ENCODE measurements at places on chromosomes 3 and 15.

- DNase-seq = no peak
Measured at GRCh38 chr3:193231201-193231600, 9.8 kb upstream of the PLAAT1 start.

DNA sequence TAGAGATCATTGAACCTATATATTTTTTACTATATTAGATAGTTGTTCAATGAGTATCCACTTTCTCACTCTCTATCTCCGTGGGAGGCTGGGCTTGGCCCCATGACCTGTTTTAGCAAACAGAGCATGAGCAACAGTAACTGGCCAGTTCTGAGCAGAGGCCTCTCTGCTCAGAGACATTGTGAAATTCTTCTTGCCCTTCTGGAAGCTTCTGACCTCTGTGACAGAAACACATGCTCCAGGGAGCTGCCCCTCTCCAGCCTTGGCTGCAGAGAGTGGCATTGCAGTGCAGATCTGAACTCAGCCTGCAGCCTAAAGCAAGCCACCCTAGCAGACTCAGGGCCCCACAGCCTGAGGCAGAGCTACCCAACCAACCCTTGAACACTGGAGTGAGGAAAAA lies 20.5 kb downstream of the FAM240A start:
- DNase-seq = no peak

GRCh38 chr3:17592956-17593355 lies 149.5 kb downstream of the TBC1D5 start:
- DNase-seq = no peak

DNA sequence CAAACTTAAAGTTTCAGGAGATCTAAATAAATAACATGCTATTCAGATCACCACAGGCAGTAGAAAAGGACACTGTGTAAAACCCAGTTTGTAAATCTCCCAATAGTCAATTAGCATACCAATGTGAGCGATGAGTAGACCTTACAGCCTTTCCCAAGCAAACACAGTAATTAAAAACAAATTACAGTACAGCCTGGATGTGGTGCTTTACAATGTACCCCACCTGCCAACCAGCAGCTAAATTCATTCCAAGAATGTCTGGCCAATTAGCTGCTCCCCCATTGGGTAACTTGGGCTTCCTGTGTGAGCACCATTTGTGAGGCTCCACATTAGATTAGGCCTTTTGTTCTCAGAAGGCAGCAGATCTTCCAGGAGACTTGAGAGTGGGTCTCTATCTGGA lies 635.0 kb downstream of the TBL1XR1 start:
- DNase-seq = no peak

DNA sequence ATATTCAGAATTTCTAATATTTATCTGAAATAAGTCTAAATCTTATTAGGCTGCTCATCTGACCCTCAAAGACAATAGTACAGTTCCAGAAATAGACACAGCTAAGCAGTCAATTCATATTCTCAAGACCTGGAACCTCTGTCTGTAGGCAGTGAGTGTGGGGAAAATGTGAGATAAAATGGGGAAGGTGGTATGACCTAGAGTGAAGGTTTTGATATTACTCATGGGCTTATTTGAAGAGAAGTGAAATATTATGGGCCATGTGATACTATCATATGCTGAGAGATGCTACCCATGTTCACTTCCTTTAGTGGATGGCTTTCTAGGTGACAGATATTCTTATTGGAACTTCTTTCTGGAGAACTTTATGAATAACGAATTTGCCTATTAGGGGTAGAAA lies 33.5 kb downstream of the TGFBR2 start:
- DNase-seq = no peak

DNA sequence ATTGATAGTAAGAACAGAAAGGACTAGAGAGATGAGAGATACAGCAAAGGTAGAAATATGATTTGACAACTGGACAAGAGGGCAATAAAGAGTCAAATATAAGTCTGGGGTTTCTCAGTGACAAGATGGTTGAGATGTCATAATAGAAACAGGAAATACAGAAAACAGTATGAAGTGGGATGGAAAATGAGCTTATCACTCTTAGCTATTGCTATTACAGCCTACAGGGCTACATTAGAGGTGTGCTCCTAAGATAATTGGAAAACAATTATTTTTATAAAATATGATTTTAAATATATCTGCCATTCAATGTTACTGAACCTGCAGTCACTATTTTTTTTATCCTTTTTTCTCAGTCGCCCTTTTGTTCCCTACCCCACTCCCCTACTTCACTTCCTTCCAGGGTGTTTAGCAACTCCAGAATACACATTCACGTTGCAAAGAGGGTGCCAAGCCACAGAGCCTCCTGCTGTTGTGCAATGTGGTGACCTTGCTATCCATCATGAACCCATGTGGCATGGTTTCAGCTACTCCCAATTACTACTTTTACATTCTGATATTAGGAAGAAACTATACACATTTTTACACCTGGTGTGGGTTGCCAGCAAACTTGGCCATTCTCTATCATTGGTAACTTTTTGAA lies 6.0 kb downstream of the NRG4 start:
- DNase-seq = no peak

DNA sequence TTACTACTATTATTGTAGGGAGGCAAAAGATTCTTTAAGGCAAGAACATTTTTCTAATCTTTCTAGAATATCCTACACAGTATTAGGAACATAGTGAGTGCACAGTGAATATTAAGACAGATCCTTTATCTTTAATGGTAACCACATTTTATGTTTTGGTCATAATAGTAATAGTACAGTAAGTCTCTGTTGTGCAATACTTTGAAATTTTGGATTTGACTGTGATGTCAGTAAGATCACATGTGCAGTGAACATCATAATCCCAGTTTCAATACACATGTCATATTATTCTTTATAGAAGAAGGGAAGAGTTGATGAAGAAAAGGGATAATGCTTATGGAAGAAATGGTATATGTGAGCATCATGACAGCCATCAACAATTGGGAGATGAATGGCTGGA lies 10.7 kb downstream of the STT3B start:
- no peak for DNase-seq

GRCh38 chr3:156978481-156978961 lies 152.4 kb downstream of the LEKR1 start:
- peak; percentile 4 for DNase-seq

DNA sequence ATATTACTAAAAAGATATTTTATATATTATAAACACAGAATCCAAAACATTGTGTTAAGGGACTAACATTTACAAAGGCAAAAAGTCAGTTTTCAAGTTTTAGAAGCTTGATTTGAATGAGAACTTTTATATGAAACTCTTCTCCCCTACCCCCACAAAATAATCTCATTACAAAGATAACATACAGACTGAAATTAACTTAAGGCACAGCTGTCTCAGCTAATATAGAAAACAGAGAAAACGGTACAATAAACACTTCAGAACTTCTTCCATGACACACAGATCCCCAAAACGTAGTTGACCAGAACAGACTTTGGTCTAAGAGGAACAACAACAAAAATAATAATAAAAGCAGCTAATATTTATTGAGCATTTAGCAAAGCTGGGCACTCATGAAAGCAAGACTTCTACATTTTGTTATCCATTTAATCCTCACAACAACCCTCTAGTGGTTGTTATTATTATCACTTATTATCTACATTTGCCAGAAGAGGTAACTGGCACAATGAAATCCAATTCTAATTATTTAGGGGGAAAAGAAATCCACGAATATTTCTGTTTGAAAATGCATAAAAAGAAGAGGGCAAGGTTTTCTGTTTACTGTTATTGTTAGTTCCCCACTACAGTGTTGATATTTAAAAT lies 68.1 kb downstream of the PFN2 start:
- no peak for DNase-seq

GRCh38 chr3:126152458-126152857 lies 27.9 kb downstream of the ALDH1L1 start:
- no peak for DNase-seq

- no peak for DNase-seq
Measured at GRCh38 chr15:49313650-49314049, 109.4 kb upstream of the FGF7 start.

DNA sequence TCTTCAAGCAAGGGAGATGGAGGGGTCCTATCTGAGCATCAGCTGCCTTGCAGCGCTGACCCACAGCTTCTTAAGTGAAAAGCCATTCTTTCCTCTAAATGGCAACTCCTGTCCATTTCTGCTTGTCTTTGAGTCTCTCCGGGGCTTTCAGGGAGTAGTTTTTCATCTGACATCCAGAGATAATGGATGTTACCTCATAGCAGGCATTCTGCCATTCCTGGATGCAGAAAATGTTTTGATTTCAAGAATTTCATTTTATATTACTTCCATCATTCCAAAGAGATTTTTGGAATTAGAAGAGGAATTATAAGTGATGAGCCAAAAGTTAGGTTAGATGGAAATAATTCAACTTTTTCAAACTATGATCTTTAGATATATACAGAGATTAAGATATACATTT lies 44.9 kb upstream of the GABRG3 start:
- DNase-seq = no peak

DNA sequence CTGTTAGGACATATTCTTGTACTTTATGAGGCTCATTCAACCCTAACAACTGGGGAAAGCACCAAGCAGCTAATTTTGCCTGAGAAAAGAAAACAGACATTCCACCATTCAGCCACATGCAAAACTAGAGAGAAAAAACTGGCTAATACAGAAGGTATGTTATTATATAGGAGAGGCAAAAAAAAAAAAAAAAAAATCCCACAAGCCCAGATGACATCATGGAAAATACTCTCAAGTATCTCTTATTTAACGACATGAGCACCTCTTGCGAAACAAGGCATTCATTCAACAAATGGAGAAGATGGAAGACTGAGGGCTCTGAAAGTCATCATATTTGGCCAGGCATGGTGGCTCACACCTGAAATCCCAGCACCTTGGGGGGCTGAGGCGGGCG lies 61.5 kb downstream of the PRICKLE2 start:
- no peak for DNase-seq

DNA sequence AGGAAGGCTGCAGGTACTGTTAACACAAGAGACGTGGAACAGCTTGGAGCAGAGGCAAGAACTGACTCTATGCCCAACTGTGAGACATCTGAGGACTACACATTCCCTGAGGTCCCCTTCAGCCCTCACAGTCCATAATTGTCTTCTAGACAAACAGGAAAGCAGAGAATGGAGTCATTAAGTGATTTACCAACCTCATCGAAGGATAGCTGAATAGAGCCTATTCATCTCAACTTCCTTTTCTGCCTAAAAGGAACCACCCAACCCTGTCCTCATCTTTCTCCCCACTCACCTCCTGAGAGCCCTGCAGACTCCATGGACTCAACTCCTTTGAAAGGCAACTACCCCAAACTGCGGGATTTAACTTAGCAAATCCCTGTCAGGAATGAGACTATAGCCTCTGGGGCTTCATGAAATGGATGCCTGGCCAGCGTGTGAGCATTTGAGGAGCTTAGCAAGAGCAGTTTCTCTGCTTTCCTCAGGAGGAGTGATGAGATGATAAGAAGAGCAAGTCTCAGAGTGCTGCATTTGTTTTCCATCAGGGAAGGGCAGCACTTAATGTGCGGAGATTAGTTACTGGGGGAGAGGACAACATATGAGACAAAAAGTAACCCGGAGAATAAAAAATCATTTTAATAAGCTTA lies 61.5 kb upstream of the FILIP1L start:
- no peak for DNase-seq

GRCh38 chr3:43373560-43373928 lies 87.2 kb downstream of the SNRK start:
- DNase-seq = no peak

- no peak for DNase-seq
Measured at GRCh38 chr15:67892559-67893377, 52.9 kb upstream of the RNU6-1 start.

DNA sequence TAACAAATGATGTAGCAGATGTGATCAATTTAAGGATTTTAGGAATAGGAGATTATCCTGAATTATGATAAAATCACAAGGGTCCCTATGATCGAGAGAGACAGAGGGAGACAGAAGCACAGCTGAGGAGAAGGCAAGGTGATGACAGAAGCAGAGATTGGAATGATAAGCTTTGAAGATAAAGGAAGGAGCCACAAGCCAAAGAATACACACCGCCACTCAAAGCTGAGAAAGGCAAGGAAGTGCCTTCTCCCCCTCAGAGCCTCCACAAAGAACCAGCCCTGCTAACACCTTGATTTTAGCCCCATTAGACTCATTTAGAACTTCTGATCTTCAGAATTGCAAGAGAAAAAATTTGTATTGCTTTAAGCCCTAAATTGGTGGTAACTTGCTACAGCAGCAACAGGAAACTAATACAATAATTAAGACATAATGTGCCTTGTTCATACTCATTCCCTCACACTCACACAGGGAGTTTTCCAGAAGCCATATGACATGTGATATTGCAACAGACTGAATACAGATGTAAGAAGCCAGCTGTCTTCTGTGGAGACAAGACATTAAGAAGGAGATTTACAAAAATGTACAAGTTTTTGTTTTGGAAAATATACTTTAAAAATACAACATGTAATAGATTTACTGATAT lies 38.2 kb downstream of the TRANK1 start:
- no peak for DNase-seq

GRCh38 chr3:45773072-45773471 lies 23.3 kb downstream of the SLC6A20 start:
- no peak for DNase-seq

Data from GM12891 (cell line).